ENCODE measurements at places on chromosomes 12 and 14. TPM values are rescaled to one million over a fixed set of nuclear protein-coding genes. Genes with fewer than 3 reads are reported as not detected.

EPYC gene
- not detected for polyA plus RNA-seq

CS gene
- 50.2 TPM for polyA plus RNA-seq

P2RX7 gene
- polyA plus RNA-seq = 6.6 TPM

MSI1 gene
- not detected for polyA plus RNA-seq

SYCP3 gene
- 0.07 TPM for polyA plus RNA-seq

LRRK2 gene
- polyA plus RNA-seq = 0.05 TPM

SAMD15 gene
- polyA plus RNA-seq = not detected
